ENCODE measurements at places on chromosomes 4 and X. TPM values are rescaled to one million over a fixed set of nuclear protein-coding genes. Genes with fewer than 3 reads are reported as not detected.

DNA sequence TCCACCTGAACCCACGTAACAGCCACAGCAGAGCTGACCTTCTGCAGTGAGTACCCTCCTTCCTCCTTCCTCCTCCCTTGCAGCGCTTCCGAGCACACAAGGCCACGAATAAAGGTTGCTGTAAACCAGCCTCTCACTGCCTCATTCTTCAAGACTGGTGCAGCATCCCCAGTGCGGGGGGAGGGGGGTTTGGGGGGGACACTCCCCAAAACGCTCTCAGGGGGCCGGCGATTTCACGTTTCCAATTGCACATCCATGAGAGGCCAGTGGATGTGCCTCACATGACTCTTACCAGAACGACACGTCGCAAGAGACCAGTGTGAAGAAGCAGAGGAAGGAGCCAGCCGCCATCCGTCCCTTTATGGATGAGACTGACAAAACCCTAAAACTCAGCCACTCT lies 5.2 kb downstream of the DHRSX start:
- no peak for DNase-seq

- no peak for DNase-seq
These were observed 27.9 kb downstream of the SLC4A4 start for GRCh38 chr4:71366766-71367165.

GRCh38 chr4:173509036-173510001 lies 20.7 kb downstream of the HAND2 start:
- no peak for DNase-seq

DNA sequence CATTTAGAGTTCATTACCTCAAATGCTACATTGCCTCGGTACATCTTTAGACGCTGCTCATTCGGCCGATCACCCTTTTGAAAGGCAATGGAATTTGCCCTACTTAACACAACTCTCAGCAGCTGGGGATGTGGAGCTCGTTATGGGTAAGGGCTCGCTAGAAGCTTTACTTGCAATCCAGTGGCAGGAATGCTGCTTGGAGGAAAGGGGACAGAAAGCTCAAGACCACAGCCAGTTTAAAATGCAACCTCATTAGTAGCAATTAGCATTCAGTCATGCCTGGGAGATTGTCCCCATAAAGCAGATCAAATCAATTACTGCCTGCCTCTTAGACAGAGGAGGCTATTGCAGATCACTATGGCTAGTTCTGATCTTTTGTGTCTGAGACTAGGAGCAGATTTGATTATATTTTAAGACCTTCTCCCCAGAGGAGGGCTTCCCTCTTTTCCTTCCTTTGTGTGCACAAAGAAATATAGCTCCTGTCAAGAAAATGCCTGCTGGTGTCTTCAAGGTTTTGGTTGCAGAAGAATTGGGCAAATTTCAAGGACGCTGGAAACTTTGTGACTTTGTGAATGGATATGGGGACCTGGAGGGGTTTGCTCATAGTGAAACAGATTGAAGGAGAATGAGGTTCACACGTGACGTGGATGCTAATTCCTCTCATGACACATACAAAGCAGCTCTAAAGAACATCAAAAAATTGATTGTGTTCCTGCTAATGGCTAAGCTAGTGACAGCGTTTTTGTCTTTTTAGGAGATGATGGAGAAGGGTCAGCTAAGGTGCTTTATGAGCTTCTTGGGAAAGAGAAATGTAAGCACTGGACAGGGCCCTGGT lies 237.5 kb upstream of the GLRA2 start:
- no peak for DNase-seq

- DNase-seq: no peak
These were observed 2.7 kb downstream of the LRIT3 start for GRCh38 chr4:109850601-109851000.

Gene HPSE
- 0.32 TPM for polyA plus RNA-seq

GRCh38 chr4:85860066-85860740 lies 385.3 kb downstream of the ARHGAP24 start:
- DNase-seq: no peak

GRCh38 chrX:72371405-72371804 lies 65.7 kb upstream of the CITED1 start:
- no peak for DNase-seq

Gene DUSP21
- not detected for polyA plus RNA-seq

DNA sequence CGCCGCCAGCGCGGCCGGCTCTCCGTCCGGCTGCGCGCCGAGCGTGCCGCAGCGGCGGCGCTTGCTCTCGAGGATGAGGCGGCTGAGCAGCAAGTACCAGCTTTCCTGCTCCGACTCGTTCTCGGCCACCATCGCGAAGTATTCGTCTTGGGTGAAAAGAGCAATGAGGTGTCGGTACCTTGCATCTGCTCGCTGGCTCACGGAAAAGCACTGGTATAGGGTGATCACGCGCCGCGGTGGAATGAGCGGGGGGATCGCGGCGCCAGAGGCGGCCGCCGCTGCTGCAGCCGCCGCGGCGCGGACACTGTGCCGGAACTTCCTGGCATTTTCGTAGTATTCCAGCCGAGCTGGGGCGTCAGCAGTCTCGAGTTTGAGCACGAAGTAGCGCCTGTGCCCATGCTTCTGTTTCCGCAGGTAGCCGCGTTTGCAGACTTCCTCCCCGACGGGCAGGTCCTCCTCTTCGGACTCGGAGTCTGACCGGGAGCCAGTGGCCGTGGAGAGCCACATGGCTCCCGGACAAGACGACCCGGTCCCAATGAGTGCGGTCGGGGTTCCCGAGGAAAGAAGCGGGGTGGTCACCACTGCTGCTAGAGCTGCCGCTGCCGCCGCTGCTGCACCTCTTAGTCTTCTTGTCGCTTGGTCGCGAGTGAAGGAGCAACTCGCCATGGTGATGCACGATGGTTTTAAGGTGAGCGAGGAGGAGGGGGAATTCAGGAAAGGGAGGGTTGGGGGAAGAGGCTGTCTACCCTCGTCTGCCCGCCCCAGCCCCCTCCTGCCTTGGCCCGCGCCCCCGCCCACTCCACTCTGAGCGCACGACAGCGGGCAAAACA lies 469 bp downstream of the IRS4 start:
- DNase-seq: no peak

Gene JCHAIN
- polyA plus RNA-seq: 1.1 TPM

DNA sequence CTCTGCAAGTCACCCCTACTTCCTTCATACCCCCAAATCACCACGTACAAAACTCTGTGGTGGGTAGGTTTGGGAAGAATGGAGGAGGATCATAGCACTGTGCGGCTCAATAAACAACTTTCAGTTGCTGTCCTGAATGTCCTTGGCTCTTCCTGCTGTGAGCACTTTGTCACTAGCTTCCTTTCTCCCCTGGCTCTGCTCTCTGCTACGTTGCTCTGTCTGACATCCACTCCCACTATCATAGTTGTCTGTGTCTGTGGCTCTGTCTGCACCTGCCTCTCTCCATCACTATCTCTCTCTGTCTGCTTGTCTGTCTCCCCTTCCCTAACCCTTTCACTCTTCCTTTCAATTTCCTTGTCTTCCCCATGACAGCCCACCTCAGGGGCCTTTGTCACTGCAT lies 21.2 kb upstream of the SMPX start:
- DNase-seq: no peak

- DNase-seq: no peak
These were observed 126.9 kb downstream of the ELOVL6 start for GRCh38 chr4:110071466-110071865.

DNA sequence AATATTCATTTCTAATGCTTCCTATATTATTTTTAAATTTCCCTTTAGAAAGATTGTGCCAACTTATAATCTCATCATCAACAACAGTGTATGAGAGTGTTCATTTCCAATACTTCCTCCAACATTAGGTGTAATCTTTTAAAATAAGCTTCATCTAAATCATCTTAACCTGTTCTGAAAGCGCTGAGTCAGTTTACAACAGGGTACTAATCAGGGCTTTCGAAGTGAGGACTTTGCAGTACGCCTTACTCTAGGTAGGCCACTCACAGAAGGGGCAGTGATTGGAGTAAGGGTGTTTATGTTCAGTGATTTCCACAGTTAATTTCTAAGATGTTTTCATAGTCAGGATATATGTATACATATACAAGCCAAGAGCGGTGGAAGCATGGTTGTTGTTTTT lies 87.9 kb downstream of the FRAS1 start:
- DNase-seq: no peak

- DNase-seq: no peak
These were observed 391 bp upstream of the IDUA start for GRCh38 chr4:986428-986878.

GRCh38 chr4:156870131-156870530 lies 101.5 kb downstream of the PDGFC start:
- DNase-seq: no peak

DNA sequence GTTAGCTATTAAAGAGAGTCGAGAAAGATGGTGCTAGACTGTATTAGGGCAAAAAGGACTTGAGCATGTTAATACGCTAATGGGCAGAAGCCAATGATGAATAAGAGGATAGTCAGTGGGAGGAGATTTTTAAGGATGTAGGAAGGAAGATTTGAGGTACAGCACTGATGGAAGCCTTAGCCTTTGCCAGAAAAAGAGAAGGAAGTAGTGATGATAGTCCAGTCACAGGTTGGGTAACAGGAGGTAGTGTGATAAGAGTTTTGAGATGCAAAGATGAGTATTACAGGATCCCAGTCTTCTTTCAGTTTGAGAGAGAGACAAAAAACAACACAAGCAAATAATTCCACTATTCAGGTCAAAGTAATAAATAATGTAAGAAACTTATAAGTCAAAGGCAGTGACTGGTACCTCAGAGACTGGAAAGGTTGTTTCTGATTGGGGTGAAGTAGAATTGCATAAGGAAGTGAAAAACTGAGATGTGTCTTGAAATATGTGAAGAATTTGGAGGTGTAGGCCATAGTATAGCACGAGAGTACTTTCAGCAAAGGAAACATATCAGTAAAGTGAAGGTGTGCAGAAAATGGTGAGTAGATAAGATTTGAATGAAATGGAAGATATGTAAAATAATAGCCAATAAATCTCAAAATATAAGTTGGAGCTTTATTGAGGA lies 22.1 kb upstream of the NDNF start:
- no peak for DNase-seq

DNA sequence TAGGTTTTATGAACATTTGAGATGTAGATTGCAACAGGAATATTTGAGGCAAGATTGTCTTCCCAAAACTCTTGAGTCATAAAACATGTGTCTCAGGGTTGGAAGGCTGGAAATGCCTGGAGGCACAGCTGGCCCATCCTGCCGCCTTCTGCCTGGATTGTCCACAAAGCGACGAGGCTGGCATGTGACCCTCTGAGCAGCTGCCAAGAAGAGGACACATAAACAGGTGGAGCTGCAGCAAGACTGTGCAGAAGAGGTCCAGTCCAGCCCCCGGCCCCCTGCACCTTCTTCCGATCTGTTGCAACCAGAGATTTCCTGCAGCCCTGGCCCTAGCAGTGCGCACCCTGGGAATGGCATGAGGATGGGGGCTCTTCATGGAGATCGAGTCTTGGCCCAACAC lies 101.9 kb upstream of the BCOR start:
- DNase-seq: no peak

DNA sequence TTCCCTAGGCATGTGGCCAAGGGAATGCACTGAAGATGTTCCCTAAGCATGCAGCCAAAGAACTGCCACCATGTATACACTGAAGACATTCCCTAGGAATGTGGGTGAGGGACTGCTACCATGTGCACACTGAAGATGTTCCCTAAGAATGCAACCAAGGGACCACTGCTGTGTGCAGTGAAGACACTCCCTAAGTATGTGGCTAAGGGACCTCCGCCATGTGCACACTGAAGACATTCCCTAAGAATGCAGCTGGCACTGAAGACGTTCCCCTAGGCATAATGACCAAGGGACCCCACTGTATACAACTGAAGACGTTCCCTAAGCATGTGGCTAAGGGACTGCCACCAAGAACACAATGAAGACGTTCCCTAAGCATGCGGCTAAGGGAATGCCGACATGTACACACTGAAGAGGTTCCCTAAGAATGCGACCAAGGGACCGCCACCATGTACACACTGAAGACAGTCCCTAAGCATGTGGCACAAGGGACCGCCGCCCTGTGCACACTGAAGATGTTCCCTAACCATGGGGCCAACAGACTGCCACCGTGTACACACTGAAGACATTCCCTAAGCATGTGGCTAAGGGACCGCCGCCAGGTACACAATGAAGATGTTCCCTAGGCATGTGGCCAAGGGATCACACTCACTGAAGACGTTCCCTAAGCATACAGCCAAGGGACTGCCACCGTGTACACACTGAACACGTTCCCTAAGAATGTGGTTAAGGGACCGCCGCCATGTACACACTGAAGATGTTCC lies 25.6 kb downstream of the DHRSX start:
- DNase-seq: no peak

- no peak for DNase-seq
These were observed 56.2 kb downstream of the PABPC4L start for GRCh38 chr4:134145369-134145768.

DNA sequence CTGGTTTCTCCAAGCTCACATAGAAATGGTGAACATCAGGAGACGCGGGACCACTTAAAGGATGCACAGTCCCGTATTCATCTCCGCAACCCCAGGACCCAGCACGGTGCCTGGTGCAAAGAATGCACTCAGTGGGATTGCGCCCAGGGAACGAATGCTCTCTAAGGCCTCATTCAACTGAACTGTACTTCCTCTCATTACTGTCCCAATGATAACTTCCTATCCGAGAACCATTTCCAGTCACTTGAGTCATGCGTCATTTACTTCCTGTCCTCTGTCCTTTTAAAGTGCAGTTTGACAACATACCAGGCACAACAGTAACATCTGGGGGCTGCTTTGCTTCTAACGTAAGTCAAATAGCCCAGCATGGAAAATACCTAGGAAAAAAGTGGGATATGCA lies 75.7 kb downstream of the RBM47 start:
- DNase-seq: no peak

DNA sequence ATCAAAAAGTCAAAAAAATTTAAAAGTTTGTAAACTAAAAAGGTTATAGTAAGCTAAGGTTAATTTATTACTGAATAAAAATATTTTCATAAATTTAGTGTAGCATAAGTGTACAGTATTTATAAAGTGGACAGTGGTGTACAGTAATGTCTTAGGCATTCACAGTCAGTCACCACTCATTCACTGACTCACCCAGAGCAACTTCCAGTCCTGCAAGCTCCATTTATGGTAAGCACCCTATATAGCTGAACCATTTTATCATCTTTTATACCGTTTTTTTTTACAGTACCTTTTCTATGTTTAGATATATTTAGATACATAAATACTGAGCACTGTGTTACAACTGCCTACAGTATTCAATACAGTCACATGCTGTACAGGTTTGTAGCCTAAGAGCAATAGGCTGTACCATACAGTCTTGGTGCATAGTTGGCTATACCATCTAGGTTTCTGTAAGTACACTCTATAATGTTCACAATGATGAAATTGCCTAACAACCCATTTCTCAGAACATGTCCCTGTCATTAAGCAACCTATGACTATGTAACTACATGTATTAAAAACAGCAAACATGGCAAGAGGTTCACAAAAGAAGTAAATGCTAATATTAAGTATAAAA lies 18.6 kb downstream of the ACSL4 start:
- DNase-seq: peak; percentile 59

Gene ZC4H2
- 27.5 TPM for polyA plus RNA-seq

GRCh38 chr4:38860788-38861424 lies 4.3 kb upstream of the TLR6 start:
- DNase-seq: no peak

- DNase-seq: no peak
These were observed 37.0 kb upstream of the HERC5 start for GRCh38 chr4:88419874-88420273.
